Stimulated activated naive CD4-positive, alpha-beta T cell treated with Interleukin-2 at 50 U/mL for 16 hours (primary cell): ENCODE measurements at places on chromosomes 1 and 21.

GRCh38 chr21:25402134-25402961, 204.9 kb downstream of the MRPL39 start:
- DNase-seq, result no peak

DNA sequence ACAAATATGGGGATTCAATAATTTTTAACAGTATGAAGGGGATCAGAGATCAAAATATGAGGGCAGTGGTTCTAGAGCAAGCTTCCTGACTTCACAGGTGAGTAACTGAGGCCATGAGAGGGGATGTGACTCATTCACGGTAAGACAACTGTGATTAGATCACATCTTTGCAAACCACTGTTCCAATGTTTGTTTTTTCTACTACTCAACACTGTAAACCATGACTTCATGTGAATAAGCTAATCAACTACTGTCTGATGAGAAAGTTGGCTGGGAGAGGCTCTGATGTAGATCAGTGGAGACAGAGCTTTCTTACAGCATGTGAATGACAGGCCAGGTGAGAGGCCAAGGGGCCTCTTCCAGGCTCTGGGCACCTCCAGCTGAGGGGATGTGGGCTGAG, 84.7 kb downstream of the BRINP2 start:
- no peak for DNase-seq

DNA sequence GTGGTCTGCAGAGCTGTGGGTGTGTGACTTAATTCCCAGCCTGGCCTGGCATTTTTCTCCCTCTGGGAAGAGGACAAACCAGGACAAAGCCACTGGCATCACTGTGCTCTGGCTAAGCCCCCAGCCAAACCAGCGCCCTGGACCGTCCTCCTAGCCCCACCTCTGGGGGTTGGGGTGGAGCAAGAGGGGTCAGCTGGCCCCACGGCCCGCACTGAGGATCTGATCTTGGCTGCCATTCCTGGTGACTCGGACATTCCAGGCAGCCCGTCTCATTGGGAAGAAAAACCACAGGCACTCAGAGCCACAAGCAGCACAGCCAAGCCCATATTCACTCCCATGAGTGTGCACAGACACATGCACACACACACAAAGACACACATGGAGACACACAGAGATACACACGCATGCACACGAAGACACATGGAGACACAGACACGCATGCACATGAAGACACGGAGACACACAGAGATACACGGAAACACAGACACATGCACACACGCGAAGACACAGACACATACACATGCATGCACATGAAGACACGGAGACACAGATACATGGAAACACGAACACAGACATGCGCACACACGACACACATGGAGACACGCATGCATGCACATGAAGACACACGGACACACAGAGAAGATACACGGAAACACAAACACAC, 2.3 kb upstream of the MXRA8 start:
- no peak for DNase-seq

DNA sequence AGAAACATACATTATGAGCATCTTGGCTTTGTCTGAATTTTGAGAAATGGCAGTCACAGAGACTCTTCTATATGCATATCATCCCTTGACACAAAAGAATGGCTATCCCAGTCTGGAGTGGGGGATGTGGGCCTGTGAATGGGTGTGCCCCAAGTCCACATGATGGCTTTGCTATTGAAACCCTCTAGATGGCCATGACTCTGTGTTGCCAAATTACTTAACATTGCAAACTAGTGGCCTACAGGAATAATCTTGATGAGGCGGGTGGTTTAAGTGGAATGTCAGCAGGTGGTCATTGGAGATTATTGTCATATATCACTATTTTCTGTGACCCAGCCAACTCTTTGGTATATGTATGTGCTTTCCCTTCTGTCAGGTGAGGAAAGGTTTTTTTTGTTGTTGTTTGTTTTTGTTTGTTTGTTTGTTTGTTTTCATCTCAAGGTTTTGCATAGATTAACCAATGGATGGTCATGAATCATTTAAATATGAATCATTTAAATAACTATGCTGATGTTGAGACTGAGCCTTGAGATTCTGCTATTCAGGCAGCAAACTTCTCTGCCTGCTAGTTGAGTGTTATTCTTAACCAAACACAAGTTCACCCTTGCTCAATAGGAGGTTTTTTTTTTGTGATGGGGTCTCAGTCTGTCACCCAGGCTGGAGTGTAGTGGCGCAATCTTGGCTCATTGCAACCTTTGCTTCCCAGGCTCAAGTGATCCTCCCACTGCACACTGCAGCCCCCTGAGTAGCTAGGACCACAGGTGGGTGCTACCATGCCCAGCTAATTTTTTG, 103.0 kb downstream of the NOS1AP start:
- no peak for DNase-seq

DNA sequence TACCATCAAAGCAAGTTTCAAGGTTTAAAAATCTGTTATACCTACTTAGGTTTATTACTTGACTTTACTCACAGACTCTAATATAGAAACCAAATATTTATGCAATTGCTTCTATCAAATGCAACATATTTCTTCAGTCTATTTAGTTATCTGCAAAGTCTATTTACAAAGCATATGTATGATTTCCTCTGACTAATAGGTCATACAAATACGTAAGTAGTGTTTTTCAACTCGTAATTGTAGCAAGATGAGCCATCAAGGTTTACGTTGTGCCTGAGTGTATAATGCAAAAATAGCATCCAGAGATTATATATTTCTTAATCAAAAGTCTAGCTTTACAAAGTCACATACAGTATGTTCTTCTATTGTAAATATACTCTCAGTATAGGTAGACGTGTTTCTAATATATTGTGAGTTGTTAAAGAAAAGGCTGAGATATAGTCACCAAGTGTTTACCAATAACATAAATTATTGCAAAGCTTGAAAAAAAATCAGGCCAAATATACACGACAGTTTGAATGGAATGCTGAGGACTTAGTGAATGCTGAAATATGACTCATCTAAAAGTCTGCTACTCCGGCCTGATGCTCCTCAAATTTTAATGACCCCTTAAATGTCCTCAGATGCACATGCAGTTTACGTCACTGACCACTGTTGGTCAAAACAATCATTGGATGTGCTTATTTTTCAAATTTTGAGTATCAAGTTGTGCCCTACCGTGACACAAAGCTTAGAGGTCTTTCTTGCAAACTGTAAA, 48.4 kb downstream of the ADAMTS5 start:
- DNase-seq, result no peak

DNA sequence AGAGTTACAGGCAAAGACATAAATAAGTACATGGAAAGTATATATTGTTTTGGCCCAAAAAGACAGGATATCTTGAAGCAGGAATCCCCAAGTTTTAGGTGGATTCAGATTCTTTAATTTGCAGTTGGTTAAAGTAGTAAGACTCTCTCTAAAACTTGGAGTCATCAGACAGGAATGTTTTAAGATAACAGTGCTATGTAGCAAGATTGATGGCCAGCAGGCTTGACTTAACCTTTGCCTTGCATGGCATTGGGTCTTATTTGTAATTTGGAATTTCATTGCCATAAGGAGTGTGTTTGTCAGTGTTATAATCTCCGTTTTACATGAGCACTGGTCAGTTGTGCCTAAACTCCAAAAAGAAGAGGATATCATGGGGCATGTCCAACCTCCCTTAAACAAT, 727.6 kb upstream of the CHRM3 start:
- no peak for DNase-seq

DNA sequence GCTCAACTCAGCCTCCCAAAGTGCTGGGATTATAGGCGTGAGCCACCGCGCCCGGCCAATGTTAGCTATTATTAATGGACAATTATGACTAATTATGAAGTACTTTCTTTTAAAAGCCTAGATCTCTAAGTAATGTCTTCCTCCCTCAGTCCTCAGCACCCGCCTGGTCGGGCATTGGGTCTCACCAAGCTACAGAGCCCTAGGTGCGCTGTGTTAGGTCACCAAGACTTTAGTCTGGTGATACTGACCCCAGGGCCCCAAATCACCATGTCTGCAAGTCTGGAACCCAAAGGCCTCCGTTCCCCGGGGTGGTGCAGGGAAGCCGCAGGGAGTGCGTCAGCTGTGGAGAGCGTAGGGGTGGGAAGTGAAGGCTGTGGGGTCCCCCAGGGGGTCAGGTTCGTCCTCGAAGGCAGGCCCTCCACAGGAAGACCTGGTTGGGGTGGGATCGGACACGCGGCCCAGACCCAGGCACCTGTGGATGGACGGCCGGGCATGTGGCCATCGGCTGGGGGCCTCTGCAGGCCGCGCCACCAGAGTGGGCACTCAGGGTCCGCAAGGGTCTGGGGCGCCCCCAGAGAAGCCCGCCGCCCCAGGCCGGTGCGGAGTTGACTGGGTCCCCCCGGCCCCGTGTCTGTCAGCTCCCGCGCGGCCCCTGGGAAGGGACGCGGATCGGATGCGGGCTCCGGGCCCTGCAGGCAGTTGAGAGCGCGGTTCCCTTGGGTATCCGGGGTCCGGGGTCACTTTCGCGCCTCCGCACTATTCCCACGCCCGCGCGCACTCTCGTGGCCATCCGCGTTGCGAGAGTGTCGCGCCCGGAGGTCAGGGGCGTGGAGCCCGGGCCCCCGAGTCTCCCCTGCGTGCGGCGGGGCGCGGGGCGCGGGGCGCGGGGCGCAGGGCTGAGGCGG, 710 bp upstream of the PDXK start:
- no peak for DNase-seq

GRCh38 chr1:184329962-184330868, 56.6 kb upstream of the C1orf21 start:
- DNase-seq, result no peak

DNA sequence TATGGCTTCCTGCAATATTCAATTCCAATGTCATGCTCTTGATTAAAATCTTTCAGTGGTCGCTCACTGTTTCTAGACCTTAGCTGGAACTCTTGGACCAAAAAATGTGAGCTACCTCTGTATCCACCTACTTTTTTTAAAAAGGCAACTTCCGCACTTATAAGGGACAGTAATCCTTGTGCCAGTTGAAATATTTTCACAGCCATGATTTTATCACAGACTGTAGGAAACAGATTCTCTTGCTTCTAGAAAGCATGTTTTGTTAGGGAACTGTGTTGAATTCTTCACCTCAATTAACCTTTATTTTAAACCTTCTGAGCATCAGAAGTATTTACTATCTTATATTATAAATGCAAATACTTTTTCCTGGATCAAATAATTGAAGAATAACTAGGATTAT, 296.0 kb upstream of the ST6GALNAC5 start:
- DNase-seq, result no peak

DNA sequence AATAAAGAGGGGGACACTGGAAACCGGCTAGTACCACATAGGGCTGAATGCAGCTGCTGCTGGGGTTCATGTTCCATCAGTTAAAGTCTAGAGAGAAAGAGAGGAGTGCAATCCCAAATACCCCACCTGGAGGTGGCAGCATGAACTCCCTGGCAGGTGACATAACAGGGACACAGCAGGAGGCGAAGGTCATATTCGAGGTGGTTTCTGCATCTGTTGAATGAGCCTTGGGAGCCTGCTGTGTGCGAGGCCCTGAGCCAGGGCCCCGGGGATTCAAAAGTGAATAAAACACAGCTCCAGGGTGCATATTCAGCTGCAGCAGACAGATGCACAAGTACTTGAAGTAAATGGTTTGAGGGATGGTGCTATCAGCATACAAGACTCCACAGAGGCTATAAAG, 456.8 kb downstream of the SETD4 start:
- no peak for DNase-seq

DNA sequence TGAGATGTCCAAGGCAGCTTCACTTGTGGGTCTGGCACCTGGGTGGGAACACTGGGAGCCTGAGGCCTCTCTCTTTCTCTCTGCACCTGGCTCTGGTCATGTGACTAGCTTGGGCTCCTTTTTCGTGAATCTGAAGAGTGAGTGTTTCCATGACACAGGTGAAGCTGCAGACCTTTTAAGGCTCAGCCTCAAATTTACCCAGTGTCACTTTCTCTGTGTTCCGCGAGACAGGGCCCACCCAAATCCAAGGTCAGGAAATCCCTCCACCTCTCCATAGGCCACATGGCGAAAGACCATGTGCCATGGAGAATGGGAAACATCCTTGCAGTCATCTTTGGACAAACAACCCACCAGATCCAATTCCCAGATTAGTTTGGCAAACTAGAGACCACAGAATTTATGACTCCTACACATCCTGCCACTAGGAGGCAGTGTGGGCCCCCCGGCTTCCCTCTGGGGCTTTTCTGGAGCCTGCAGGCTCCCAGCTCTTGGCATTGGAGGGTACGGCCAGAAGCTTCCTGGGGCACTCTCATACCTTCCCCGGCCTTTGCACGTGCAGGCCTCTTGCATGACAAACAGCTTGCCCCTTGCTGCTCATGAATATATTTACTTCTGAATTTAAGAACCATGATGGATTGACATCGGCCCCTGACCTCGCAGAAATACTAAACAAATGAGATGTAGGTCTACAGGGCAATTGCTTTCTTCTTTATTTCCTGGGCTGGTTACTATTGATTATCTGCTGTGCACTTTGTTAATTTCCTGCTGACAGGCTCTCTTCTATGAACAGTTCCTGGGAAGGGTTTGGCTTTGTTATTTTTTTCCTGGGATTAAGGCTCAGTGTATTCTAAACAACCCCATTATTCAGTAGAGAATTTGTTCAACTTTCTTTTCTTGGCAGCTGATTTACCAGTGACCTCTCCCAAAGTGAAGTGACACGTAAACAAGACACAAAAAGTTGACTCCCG, 180.7 kb downstream of the KAZN start:
- no peak for DNase-seq

- DNase-seq, result no peak
Observed at GRCh38 chr1:24463776-24464735, 38.6 kb upstream of the RCAN3 start.

GRCh38 chr1:184634296-184634695, 120.4 kb downstream of the EDEM3 start:
- no peak for DNase-seq

DNA sequence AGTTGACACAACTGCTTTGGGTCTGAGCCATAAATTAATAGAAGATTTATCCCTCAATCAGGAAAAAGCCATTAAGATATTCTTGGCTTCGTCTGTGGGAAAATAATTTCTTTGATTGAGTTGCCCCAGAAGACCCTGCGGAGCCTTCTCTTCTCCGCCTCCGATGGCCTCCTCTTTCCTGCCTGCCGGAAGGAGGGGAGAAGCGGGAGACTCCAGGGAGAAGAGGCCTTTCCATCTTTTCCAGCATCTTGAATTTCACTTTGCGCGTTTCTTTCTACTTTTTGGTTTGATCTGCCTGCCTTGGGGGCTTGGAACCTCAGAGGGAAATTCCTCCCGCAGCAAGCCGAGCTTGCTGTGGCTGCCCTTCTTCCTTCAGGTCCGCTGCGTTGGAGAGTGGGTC, 16.8 kb downstream of the HLX start:
- no peak for DNase-seq

GRCh38 chr1:6014130-6014999, 22.1 kb upstream of the NPHP4 start:
- no peak for DNase-seq

DNA sequence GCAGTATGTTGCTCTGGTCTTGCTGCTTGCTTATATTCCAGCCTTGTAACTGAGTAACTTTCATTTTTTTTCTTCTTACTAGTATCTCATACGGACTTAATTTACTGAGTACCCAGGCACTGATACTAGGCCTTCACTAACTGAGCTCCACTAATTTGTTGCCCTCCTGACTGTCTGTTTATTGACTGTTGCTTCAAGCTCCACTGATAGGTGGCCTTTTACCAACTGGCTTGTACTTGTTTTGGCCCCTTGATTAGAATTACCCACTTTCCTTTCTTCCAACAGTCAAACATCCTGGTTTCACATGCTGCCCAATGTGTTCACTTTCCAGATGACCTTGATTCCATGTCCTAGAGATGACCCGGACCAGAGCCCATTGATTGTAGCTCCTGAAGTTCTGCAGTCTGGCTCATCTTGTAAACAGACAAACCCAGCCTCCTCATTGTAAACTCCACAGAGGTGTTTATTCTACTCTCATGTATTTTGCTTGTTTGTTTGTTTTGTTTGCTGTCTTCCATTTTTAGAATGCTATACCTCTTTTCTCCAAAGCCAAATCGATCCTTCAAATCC, 27.7 kb downstream of the RGS1 start:
- no peak for DNase-seq

GRCh38 chr1:198258491-198258890, 101.7 kb downstream of the NEK7 start:
- no peak for DNase-seq
